ENCODE measurements at places on chromosomes 6 and 20.

DNA sequence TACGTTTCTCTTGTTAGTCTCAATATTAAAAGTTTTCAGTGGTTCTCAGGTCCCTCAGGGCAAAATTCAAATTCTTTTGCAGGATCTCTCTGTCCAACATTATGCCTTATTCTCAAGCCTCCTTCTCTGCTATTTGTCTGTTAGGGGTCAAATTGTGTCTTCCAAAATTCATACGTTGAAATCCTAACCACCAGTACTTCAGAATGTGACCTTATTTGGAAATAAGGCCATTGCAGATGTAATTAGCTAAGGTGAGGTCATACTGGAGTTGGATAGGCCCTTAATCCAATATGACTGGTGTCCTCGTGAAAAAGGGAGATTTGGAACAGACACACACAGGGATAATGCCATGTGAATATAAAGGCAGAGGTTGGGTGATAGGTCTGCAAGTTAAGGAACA lies 64.1 kb upstream of the ADGRF1 start:
- no peak for DNase-seq

GRCh38 chr6:157607317-157608109 lies 215.5 kb upstream of the SNX9 start:
- no peak for DNase-seq

- DNase-seq = no peak
Observed at GRCh38 chr6:19135706-19136105, 701.5 kb upstream of the ID4 start.

DNA sequence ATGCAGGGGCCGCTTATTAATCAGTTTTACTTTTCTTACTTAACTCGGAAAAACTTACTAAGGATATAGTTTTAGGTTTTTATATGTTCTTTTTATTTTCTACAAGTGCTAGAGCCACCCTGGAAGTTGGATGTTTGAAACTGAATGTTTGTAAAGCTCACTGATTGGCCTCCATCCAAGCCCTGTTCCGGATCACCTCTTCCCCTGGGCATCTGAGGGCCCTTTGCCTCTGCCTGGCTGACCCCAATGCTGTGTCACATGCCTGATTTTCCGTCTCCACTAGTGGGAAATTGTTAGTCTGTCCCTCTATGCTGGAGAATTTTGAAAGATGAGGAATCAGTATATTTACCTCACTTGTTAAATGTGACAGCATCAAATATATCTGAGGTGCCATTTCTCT lies 79.3 kb downstream of the SLC35F1 start:
- DNase-seq = no peak

DNA sequence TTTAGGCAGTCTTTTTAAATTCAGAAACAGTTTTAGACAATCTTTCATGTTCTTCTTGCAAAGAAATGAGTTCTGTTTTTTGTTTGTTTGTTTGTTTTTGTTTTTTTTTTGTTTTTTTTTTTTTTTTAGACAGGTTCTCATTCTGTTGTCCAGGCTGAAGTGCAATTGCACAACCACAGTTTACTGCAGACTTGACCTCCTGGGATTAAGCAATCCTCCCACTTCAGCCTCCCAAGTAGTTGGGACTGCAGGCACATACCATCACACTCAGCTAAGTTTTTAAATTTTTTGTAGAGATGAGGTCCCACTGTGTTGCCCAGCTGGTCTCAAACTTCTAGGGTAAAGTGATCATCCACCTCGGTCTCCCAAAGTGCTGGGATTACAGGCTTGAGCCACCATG lies 96.2 kb downstream of the OTOR start:
- no peak for DNase-seq

DNA sequence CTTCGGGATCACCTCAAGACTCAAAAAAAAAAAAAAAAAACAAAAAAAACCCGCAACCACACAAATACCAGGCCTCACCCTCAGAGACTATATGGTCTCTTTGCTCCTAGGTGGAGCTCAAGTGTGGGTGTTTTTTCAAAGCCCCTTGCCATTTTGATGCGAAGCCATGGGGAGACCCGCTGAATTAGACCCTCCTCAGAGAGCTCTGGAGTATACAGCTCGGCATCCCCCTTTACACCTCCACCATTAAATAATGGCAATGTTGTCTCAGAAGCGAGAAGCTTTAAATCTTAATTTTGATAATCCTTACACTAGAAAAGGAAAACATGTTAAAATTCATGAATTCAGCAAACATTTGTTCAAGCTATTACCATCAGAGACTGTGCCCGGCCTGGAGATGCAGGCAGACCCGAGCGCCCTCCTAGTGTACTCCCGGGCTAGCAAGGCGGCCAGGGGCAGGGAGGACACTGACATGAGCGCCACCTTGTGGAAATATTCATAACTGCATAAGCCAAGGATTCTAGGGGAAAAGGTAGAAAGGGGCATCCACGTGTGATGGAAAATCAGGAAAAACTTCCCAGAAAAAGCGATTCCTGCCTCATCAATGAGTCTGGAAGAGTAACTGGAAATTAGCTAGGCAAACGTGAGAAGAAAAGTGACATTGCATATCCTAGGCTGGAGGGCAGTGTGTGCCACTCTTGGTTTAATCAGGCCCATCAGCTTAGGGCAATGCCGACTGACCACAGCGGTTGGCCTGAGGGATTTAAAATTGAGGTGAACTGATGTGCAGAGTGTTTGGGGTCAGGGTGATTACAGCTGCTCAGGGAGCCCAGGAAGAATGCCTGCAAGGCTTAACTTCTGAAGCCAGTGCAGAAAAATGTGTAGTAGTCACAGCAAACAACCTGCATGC lies 72.5 kb downstream of the B3GAT2 start:
- DNase-seq = peak; percentile 42

DNA sequence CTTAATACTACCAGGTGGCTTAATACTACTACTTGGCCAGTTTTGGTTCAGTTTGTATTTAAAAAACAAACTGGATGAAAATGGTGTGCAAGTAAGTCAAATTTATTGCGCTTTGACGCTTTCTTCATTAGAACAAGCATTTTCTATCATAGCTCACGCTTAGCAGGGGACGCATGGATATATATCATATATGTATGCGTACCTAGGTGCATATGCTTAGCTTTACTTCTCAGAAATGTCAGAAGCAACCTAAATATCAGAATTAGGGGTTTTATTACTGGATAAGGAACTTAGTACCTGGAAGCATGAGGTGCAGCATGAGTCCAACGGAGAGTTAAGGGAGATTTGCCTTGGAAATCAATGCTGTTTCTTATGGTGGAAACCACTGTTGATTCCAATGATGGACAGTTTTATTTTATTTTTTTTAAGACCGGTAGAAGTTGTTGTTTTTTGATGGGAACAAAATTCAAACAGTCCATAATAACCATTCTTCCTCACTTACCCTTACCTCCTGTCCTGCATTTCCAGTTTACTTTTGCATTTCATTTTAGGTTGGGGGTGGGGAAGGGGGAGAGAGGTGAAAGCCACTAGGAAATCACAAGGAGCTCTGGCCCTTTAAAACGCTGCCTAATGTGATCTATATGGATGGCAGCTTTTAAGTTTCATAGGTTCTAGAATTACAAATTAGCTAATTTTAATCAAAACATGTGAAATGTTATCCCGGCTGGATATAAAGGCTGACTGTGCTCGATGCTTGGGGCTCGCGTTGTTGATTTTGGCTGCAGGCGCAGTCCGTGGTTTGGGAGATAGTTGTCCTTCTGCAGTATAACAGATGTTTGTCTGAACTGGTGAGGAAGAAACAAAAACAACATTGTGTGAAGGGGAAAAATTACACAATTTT lies 2.1 kb downstream of the SOBP start:
- DNase-seq = no peak

GRCh38 chr6:7939864-7940228 lies 29.3 kb upstream of the TXNDC5 start:
- no peak for DNase-seq

DNA sequence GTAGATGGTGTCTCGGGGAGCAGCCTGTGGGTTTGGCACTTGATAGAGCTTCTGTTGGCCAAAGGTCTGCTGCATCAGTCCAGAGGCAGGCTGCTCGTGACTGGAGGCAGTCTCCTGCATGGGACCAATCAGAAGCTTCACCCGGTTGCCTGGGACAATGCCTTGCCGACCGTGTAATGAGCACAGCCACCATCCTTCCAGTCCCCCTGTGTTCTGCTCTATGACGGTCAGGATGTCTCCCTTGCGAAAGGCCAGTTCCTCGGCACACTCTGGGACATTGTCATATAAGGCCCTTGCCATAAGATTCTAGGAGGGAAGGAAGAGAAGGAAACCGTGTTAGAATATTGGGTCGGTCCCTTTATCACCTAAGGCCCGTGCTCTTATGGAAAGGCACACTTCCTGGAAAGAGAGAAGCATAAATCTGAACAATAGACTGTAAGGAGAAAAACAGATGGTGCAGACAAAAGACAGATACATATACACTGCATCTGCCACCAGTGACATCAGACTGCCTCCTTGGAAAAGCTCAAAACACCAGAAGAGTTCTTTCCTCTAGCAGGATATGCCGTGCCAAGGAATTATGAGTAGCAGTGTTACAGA lies 18.9 kb downstream of the NEDD9 start:
- DNase-seq = no peak

DNA sequence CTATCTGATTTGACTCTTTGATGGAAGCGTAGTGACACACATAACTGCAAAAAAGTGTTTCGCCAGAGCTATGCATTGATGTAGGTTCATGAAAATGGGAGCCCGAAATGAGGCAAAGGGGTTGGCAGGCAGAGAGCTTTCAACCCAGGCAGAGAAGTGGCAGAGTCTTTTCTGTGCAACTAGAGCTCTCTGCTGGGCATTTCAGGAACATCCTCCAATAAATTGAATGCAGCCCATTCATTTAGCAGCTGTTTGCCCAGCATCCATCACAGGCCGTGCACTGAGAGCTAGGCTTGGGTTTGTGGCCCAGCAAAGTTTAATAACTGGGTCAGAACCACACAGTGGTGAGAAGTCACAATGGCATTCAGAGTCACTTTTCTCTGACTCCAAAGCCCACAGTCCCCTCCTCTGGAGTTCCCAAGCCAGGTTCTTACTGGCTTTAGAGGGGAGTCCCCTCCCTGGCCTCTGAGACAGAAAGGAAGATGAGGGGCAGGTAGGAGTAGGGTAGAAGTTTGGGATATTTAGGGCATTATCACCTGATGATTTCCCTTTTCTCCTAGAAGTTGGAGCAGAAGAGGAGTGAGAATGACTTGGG lies 31.8 kb upstream of the ELMO2 start:
- peak; percentile 23 for DNase-seq

- DNase-seq = no peak
Observed at GRCh38 chr6:30926644-30927043, 5.3 kb downstream of the SFTA2 start.

GRCh38 chr6:161301338-161301737 lies 27.5 kb upstream of the AGPAT4 start:
- DNase-seq = no peak

DNA sequence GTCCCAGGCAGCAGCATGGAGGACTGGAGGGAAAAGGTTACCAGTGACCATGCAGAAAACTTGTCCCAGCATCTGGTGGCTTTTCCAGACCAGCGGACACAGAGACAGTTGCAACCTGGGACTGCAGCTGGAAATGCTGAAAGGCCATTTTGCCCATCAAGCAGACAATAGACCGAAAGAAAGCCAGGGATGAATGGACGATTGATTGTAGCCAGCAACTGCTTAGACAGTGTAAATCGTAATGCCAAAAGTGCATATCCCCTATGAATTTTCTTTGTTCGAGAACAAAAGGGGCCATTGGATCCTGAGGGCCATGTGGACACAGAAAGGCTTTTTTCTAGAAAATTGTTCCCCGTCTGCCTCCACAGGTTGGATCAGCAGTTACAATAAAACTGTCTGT lies 115.7 kb downstream of the MBOAT1 start:
- DNase-seq = no peak

GRCh38 chr6:56708810-56709597 lies 66.3 kb upstream of the DST start:
- DNase-seq = no peak

GRCh38 chr6:162085561-162085960 lies 642.0 kb downstream of the PRKN start:
- no peak for DNase-seq

GRCh38 chr20:39453890-39454289 lies 491.7 kb downstream of the DHX35 start:
- no peak for DNase-seq

DNA sequence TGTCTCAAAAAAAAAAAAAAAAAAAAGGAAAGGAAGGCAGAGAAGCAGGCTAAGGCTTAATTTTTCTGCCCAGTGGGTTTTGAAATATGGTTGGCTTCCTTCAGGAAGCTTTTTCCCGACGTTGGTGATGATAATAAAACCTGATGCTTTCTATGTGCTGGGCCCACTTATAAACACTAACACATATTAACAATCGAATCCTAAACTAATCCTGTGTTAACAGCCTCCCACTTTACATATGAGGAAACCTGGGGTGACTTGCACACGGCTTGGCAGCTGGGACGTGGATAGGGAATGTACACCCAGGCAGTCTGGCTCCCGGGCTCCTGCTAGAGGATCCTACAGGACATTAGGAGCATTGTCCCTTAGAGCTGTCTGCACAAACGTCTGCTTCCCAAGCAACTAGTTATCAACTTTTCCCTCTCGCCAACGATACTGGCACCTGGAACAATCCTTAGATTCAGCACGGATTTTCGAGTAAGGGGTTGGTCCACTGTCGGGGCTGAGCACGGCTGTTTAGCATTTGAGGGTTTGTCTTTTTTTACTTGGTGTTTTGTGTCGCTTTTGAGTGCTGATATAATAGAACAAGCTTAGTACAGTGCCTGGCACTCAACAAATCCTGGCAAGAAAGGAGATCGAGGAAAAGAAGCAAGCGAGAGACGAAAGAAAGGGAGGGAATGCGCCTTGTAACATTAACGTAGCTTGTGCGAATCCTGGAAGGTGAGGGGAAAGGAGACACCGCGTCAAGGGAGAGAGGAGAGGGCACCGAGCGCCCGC lies 622 bp upstream of the KIZ start:
- DNase-seq = peak; percentile 44

DNA sequence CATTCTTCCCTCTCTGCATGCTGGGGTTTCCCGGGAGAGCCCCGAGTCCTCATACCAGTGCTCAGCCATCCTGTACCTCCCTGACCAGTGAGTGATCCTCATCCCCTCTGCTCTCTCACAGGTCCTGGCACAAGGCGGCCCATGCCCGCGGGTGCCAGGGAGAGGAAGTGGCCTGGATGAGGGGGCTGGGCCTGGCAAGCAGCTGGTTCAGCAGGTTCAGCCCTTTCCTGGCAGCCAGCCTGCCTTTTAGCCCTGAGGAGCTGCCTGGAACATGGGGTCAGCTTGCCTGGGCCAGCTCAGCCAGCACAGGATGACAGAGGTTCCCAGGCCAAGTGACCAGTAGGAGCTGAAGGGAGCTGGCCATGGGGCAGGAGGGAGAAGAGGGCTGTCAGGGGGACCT lies 10.9 kb downstream of the MOCS1 start:
- no peak for DNase-seq

DNA sequence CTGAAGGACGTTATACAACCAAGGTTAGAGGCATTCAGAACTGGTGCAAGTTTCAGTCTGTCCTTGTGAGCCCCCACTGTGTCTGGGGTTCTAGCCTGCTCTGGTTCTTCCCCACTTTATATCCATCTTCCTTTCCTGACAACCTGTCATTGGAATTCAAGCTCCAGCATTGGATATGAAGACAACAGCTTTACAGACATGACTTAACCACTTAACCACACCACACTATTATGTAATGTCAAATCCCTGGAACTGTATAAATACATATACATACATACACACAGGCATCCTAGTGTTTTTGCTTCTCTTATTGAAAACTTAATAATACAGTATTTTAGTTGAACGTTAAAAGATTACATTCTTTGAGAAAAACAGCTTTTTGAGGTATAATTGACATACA lies 217.9 kb upstream of the SGK1 start:
- no peak for DNase-seq

Measured in NCI-H1092 (cell line).